Stimulated activated CD4-positive, alpha-beta T cell treated with anti-CD3 and anti-CD28 coated beads, Interleukin-15, amount 100 ng/mL, for 48 hours (primary cell): ENCODE measurements at places on chromosomes 7 and 10.

GRCh38 chr10:49568235-49568634 lies 29.3 kb upstream of the ERCC6 start:
- no peak for DNase-seq

GRCh38 chr7:103914147-103914899 lies 75.1 kb downstream of the RELN start:
- DNase-seq = no peak

GRCh38 chr10:95474228-95475002 lies 86.8 kb downstream of the SORBS1 start:
- DNase-seq = no peak

DNA sequence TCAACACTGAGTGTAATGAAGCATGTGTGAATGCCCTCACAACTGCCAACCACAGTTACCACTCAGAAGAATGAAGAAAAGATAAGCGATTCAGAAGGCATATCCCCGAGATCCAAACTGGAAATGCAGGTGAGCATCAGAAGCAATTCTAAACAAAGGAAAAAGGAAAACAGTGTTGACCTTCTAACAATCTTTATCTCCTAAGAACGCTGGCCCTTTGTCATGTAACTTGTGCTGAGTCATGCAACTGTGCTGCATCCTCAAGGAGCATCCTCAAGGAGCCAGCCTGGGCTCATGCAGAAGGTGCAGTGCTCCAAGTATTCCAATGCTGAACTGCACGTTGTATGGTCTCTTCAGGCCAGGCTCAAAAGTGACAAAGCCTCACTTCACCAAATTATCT lies 30.6 kb downstream of the SEC61G start:
- DNase-seq = no peak

DNA sequence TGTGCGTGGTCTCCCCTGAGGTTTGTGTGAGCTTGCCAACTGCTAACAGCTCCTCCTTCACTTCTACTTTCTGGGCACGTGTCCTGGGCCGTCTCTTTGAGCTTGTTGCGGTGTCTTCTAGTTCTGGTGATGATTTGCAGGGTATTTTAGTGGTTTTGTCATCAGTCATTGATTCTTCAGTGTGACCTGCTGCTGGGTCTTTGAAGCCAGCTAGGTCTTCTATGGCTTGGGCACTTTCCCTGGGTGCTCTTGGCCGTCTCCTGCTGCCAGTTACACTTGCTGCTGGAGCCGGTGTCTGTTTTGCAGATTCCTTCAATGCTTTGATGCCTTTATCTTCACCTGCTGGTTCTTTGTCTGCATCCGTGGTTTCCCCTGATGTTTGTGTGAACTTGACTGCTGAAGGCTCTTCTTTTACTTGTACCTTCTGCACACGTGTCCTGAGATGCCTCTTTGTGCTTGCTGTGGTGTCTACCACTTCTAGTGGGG lies 23.0 kb downstream of the MKI67 start:
- no peak for DNase-seq

DNA sequence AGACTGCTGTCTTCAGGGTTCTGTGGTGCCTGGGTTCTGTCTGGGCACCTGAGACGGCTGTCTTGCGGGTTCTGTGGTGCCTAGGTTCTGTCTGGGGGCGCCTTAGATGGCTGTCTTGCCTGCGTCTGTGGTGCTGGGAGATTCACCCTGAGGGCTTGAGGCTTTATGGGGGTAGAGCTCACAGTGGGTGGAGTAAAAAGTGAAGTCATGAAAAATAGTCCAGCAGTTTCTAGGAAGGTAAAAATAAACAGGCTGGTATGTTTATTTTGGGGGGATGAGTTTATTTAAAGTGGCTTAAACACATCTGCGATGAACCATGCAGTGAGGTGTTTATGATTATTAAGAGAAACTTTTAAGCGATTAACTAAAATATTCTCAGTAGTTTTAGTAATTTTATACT lies 64.2 kb downstream of the NKX6-2 start:
- DNase-seq = no peak

GRCh38 chr7:158021836-158022235 lies 565.8 kb downstream of the PTPRN2 start:
- DNase-seq = no peak

DNA sequence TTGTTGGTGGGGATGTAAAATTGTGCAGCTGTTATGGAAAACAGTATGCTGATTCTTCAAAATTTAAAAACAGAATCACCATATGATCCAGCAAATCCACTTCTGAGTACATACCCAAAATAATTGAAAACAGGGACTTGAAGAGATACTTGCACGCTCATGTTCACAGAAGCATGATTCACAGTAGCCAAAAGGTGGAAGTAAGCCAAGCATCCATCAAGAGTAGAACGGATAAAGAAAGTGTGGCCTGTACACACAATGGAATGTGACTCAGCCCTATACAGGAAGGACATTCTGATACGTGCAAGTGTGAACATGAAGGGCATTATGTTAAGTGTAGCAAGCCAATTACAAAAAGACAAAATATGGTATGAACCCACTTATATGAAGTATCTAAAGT lies 696.7 kb upstream of the CELF2 start:
- DNase-seq = no peak

DNA sequence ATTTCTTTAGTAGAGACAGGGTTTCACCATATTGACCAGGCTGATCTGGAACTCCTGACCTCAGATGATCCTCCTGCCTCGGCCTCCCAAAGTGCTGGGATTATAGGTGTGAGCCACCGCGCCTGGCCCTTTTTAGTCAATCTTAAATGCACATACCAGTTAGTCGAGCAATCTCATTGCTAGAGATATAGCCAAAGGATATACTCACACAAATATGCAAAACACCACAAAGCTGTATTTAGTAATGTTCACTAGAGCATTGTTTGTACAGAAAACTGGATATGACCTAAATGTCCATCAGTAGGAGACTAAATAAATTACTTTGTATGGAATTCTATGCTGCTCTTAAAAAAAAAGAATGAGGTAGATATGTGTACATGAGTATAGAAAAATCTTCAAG lies 24.5 kb upstream of the IL6 start:
- DNase-seq = no peak

DNA sequence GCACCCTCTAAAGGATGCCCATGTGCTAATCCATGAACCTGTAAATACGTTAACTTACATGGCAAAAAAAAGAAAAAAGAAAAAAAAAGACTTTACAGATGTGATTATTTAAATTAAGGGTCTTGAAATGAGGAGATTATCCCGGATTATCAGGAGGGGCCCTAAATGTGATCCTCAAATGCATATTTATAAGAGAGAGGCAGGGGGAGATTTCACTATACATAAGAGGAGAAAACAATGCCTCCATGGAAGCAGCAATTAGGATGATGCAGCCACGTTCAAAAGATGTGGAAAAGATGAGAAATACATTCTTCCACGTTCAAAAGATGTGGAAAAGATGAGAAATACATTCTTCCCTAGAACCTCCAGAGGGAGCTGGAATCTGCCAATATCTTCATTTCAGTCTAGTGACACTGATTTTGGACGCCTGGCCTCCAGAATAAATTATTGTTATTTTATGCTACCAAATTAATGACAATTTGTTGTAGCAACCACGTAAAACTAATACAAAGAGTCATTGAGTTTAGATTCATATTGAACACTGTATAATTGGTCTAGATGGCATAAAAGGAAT lies 328.4 kb upstream of the GNAI1 start:
- DNase-seq = no peak
